ENCODE measurements at places on chromosomes 4 and X.

GRCh38 chr4:109826719-109827118 is 1.1 kb upstream of the RRH start:
- no peak for DNase-seq

GRCh38 chr4:186778134-186778533 is 54.5 kb upstream of the FAT1 start:
- no peak for DNase-seq

DNA sequence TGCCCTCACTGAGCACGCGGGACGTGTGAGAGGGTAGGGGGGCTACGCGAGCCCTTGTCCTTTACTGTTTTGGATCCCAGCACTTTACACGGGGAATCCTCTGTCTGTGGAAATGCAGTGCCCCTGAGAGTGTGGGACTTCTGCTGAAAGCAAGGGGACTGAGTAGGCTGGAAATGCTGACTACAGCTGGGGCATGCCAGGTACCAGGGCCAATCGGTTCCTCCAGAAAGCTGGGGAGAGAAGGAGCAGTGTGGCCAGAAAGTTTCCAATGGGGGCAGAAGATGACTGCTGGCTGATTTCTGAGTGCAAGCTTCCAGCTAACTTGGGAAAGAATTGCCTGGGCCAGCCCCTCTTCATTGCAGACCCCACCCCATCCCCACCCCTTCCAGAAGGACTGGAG is 1.5 kb downstream of the NHSL2 start:
- DNase-seq, result no peak

DNA sequence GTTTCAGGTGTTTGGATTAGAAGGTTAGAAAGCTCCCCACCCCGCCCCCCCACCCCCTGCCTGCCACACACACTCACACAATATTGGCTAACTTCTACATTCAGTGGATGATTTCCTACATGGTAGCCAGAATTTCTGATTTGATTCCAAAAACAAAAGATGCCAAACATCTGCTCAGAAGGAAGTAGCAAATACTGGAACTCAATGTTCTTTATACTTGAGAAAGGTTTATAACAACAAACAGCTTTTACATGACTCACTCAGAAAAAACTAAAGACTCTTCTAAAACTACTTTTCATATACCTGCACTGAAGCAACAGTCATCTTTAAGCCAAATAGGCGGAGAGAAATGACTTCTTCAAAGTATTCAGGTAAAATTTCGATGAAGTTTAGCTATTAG is 750.5 kb upstream of the POU3F4 start:
- DNase-seq, result no peak

- DNase-seq, result no peak
These were observed 247.3 kb downstream of the SPOCK3 start for GRCh38 chr4:166987026-166987425.

GRCh38 chr4:57182132-57182874 is 72.1 kb upstream of the IGFBP7 start:
- no peak for DNase-seq

DNA sequence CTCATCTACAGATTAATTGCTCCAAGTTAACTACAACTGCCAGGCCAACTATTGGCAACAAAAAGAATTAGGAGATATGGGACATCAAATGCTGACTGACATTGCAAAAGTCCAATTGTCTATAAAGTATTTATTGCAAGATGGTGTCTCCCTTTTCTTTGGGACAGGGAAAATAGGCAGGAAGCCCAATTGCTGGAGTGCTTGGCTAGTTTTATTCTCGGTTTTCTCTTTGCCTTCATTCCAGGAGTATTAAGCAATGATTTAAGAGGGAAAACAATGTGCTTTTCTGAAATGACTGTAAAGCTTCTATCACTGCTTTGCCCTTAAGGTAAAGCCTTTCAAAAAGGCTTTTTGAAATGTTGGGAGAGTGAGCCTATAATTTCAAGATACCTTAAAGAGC is 62.8 kb upstream of the DIAPH2 start:
- no peak for DNase-seq

- peak; percentile 25 for DNase-seq
These were observed at the start of gene PAK3 for GRCh38 chrX:111095974-111096895. Gene PAK3, plus strand, starts transcription at chrX:111096191. Its CDS starts 26,913 bp downstream, at chrX:111123104.

DNA sequence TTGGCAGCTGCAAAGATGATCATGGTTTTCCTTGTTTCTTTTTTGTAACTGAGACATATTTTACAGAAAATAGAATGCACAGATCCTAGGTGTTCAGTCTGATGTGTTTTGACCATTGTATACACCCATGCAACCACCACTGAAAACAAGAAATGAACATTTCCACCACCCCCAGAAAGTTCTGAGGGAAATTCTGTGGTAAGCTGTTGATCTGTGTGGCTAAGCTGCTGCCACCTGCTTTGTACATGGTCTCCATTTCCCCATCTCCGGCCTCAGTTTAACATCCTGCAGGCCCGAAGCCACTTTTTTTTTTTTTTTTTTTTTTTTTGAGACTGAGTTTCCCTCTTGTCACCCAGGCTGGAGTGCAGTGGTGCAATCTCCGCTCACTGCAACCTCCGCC is 65.3 kb downstream of the NYX start:
- DNase-seq, result peak; percentile 21

DNA sequence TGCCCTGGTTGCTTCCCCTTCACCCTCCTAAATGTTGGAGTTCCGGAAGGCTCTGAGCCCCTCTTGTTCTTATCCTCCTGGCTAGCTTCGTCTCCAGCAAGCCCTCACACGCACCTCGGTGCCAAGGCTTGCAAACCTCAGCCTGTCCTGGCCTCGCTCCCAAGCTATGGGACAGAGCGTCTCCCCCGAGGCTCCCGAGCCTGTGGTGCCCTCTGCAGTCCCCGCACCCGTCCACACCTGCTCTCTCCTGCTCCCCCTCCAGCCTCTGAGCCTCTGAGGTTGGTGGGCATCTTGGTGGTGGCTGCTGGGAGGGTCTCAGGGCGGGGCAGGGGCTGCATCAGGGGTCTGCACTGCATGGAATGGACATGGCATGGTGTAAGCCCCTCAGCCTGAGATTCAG is 63.2 kb downstream of the TRMT44 start:
- no peak for DNase-seq

GRCh38 chr4:108965016-108965415 is 202.2 kb upstream of the ETNPPL start:
- DNase-seq, result no peak

- DNase-seq, result no peak
These were observed 477 bp downstream of the KLHL13 start for GRCh38 chrX:118115953-118116712.

DNA sequence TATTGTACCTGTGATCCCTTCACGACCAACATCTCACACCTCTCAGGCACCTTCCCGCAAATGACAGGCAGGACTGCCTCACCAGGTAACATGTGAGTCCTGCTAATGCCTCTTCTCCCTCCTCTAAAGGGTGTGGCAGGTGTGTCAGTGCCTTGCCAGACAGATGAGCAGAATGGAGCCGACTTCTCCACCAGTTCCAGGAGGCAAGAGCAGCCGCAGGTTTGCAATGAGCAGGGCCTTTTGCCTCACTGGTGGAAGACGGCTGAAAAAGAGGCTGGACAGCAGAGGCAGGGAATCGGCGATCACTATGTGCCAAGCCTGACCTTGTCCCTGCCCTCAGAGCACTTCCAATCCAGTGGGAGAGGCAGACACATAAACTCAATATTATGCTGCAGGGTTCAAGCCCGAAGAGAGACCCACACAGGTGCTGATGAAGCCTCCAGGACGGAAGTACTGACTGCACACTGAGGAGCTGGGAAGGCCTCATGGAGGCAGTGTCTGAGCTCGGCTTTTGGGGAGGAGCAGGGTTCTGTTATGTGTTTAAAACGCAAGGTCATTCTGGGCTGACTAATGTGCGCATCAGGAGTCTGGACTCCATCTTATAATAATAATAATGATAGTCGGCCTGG is 57.9 kb downstream of the C4orf50 start:
- DNase-seq, result no peak

DNA sequence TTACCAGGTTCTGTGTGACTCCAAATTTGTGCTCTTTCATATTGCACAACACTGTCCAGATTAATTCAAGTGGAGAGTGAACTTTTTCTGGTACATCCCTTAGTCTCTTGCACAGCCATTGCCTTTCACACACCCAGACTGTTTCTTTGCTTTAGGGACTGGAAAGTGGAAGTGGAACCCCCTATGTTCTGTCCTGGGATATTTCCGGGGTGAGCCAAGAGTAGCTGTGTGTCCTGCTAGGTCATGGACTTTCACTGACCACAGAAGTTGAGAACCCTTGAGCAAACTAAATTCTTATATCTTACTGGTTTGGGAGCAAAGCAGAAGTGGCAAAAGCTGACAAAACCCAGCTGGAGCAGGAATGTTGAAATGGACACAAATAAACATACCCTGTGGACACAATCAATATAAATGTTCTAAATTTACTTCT is 10.3 kb upstream of the VSIG4 start:
- DNase-seq, result no peak

DNA sequence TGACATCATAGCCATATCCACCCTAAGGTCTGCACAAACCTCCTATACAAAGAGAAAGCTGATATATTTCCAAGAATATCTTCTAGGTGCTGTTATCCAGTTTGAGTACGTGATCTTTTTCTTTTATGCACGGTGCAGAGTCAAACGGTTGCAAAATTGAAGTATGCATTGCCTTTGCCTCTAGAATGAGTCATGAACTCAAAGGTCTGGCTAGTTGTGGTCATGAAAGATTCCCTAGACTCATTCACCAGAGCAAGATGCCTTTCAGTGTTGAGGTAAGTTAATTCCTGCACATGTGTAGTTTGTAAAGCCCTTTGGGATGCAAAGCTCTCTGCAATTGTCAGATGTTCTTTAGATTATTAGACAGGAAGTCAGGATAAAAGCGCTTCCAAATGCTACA is 704.4 kb downstream of the PCDH19 start:
- DNase-seq, result no peak

DNA sequence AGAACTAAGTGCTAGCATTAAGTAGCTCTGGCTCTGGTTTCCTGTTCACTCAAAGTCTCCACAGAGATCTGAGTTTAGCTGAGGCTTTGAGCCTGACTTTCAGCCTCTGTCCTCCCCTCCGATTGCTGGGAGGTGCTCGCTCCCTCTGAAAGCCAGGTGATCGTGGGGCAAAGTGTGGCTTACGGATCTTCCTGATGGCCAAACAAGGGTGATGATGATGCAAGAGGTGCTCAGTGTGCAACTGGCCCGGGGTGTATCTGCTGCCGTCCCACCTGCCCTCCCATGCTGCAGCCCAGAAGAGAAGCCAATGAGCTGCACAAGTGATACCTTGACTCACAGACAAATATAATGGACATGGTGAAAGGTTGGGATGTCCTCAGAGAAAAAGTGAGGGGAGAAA is 169.2 kb upstream of the TBC1D9 start:
- DNase-seq, result no peak

- no peak for DNase-seq
These were observed 114.3 kb downstream of the QDPR start for GRCh38 chr4:17397611-17398010.

GRCh38 chr4:150387981-150388380 is 194.0 kb upstream of the MAB21L2 start:
- DNase-seq, result no peak

DNA sequence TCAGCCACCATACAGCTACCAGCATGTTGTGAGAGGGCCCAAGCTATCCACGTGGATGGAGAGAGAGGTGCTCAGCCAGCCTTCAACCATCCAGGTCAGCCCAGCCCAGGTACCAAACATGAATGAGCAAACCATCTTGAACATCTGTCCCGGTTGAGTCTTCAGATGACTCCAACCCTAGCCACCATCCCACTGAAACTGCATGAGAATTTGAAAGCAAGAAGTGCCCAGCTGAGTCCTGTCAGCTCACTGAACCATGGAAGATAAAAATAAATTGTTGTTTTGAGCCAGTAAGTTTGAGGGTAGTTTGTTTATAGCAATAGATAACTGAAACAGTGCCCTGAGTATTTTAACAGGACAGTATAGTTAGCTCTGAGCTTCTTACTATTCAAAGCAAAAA is 7.3 kb upstream of the SEL1L3 start:
- no peak for DNase-seq

DNA sequence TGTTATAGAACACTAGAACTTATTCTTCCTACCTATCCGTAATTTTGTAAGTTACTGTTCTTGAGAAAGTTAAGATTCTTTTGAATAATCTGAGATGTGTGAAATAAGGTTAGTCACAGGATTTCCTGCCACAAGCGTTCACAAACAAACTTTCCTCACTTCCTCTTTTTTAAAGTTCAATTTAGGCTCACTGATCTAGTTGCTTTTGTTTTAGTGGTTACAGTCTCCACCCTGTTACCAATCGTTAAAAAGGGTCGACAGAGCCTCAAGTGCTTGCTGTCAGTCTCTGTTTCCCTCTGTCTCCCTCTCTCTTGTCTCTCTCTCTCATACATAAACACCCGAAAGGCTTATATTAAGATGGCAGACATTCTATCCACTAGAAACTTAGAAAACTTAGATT is 35.9 kb upstream of the STK26 start:
- peak; percentile 24 for DNase-seq

- no peak for DNase-seq
These were observed 15.8 kb downstream of the UBE2K start for GRCh38 chr4:39713691-39714090.

GRCh38 chr4:138869165-138869564 is 146.4 kb upstream of the NOCT start:
- DNase-seq, result no peak

GRCh38 chrX:137195991-137196390 is 162.2 kb upstream of the GPR101 start:
- no peak for DNase-seq

GRCh38 chr4:40492691-40493090 is 137.0 kb downstream of the RBM47 start:
- no peak for DNase-seq

DNA sequence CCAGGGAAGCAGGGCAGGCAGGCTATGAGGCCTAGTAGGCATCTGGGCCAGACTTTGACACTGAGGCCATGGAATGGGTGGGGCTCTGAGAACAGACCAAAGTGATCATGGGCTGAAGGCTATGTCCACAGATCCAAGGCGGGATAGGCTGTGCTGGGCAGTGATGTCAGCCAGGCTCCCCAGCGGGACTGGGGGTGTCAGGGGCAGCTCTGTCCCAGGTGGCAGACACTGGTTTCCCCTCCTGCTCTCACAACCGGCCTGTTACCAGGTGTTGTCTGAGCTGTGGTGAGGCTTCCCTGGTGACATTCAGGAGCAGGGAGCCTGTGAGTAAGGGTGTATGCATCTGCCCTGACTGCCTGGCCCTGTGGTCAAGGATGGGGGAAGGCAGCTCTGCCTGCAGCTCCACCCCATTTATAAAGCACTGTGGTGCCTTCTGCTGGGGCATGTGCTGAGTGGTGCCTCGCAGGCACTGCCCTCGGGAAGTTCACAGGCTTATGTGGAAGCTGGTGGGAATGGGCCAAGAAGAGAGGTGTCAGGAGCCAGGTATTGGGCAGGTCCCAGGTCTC is 2.9 kb downstream of the IL9R start:
- no peak for DNase-seq

GRCh38 chr4:127410644-127411043 is 222.1 kb upstream of the INTU start:
- DNase-seq, result no peak

Measured in activated CD4-positive, alpha-beta memory T cell treated with anti-CD3 and anti-CD28 coated beads, Interleukin-2, amount 10 ng/mL, durations not matched to agents 7 days and 5 days (primary cell).